ENCODE measurements at places on chromosomes 4 and X. TPM values are rescaled to one million over a fixed set of nuclear protein-coding genes. Genes with fewer than 3 reads are reported as not detected.

The HERC6 gene
- 8.7 TPM for total RNA-seq

The SPANXB1 gene
- total RNA-seq, result not detected

The SMPX gene
- not detected for total RNA-seq

The TCP11X1 gene
- total RNA-seq, result not detected

The SSX4B gene
- total RNA-seq, result not detected

The ERCC6L gene
- total RNA-seq, result 7.9 TPM

The CITED1 gene
- not detected for total RNA-seq

The IL21 gene
- not detected for total RNA-seq

The PNMA6A gene
- 8.1 TPM for total RNA-seq

The RNF212 gene
- 4.6 TPM for total RNA-seq

The MUC7 gene
- total RNA-seq, result not detected

The FNIP2 gene
- 43.5 TPM for total RNA-seq

The DMP1 gene
- not detected for total RNA-seq

The GK2 gene
- not detected for total RNA-seq
